ENCODE measurements at places on chromosomes 1 and 21.

GRCh38 chr1:228989992-228990827 lies 254.9 kb downstream of the RHOU start:
- no peak for DNase-seq

DNA sequence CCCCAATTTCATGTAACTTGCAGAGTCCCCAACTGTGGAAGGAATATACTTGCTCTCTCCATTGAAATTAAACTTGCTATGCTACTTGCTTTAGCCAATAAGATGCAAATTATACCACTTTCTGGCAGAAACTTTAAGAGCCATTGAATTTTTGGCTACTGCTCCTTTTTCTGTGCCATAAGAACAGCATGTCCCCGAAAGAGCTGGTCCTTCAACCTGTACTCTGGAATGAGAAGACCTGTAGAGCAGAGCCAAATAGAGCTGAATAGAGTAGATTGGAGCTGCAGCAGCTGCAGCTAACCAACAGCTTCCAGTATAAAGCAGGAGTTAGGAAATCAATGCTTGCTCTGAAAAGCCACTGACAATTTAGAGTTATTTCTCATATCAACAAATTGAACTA lies 472.3 kb upstream of the B3GALT2 start:
- no peak for DNase-seq

GRCh38 chr1:171128463-171128862 lies 37.8 kb downstream of the FMO3 start:
- no peak for DNase-seq

GRCh38 chr1:227372726-227373130 lies 54.4 kb upstream of the CDC42BPA start:
- peak; percentile 57 for DNase-seq

GRCh38 chr1:154430903-154431302 lies 25.8 kb downstream of the IL6R start:
- DNase-seq: no peak

- DNase-seq: no peak
Measured at GRCh38 chr21:36202726-36203602, 46.3 kb downstream of the DOP1B start.

GRCh38 chr1:198892065-198892464 lies 253.2 kb downstream of the PTPRC start:
- DNase-seq: peak; percentile 63

GRCh38 chr1:229363723-229364122 lies 20.9 kb upstream of the CCSAP start:
- no peak for DNase-seq

DNA sequence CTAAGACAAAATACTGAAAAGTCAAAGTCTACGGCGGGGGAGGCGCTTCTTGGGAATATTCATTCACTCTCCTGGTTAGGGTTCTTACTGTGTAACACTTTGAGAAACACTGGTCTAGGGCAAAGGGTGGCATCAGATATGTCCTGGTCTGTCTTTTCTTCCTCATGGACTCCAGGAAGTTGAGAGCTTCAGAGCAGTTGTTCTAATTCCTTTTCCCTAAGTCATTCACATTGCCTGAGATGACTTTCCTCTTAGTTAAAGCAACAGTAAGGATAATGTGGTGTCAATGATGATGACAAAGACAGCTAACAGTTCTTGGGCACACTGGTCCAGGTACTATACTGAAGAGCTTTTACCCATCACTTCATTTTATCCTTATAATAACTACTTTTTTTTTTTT lies 27.0 kb downstream of the FGGY start:
- no peak for DNase-seq

GRCh38 chr1:78210175-78210574 lies 164.4 kb downstream of the GIPC2 start:
- no peak for DNase-seq

- no peak for DNase-seq
Measured at GRCh38 chr1:21651214-21652042, 17.7 kb downstream of the RAP1GAP start.

- DNase-seq: no peak
Measured at GRCh38 chr21:36481639-36482038, 1.7 kb upstream of the CLDN14 start.

DNA sequence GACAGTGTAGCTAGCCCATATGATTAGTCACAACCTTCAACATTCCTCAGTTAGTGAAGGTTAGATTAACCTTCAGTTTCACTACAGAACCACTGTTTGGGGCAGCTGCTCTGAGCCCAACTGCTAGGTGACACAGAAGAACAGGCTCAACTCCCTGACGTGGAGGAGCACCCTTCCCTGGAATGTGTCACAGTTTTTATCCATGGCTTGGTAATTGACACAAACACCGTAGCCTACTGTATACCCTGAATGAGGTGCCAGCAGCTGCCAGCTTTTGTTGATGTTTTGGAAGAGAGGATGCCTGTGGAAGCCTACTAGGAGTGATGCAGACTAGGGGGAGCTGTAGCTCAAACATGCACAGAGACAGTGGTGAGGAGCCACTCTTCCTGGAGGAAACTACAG lies 56.6 kb upstream of the CR2 start:
- DNase-seq: peak; percentile 14

GRCh38 chr1:220726634-220727033 lies 21.5 kb upstream of the MTARC2 start:
- DNase-seq: no peak

DNA sequence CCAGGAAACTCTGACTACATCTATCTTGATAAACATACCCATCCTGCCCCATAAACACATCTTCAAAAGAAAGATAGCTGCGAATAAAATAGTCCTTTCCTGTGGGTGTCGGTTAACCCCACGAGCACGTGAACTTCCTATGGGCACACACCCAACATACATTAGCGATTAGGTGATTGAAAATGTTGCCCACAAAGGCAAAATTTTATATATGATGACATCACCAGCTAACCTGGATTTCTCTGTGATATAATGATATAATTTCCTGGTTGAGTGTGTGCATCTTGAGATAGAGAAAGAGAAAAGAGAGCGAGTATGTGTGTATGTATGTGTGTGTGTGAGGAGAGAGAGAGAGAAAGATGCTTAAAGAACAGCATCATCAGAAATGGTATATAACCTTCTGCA lies 296.1 kb downstream of the PTPRC start:
- DNase-seq: peak; percentile 43

GRCh38 chr1:67148516-67149178 lies 13.9 kb upstream of the C1orf141 start:
- no peak for DNase-seq

DNA sequence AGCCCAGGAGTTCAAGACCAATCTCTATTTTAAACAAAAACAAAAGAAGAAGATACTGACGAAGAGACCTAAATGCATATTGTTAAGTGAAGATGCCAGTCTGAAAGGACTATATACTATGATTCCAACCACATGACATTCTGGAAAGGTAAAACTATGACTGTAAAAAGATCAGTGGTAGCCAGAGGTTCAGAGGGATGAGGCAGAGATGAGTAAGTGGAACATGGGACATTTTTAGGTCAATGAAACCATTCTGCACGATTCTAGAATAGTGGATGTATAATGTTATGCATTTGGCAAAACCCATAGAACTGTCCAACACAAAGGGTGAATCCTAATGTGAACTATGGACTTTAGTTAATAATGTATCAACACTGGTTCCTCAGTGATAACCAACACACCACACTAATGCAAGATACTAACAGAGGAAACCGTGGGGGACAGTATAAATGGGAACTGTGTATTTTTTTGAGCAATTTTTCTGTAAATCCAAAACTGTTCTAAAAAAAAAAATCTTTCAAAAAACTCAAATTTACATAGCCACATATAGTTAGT lies 8.2 kb downstream of the RC3H1 start:
- DNase-seq: no peak

GRCh38 chr1:17438318-17439249 lies 893 bp downstream of the RCC2 start:
- peak; percentile 40 for DNase-seq

All from brain microvascular endothelial cell (primary cell).